ENCODE measurements at places on chromosomes 2 and 18. TPM values are rescaled to one million over a fixed set of nuclear protein-coding genes. Genes with fewer than 3 reads are reported as not detected.

DNA sequence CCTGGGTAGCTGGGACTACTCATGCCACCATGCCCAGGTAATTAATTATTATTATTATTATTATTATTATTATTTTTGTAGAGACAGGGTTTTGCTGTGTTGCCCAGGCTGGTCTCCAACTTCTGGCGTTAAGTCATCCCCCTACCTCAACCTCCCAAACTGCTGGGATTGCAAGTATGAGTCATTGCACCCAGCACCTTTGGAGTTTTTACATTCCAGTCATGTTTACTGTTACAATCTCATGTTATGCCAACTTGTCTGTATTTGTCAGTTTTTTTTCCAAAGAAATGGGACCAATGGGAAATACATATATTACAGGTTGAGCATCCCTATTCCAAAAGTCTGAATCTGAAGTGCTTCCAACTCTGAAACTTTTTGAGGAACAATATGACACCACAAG is 903.8 kb downstream of the SLC4A3 start:
- no peak for DNase-seq
- H3K27ac ChIP-seq = no peak overlapping the region
- H3K4me3 ChIP-seq = no peak overlapping the region
- H3K36me3 ChIP-seq = no peaks in the 10 kb centered on the region
- no peaks in the 10 kb centered on the region for H3K27me3 ChIP-seq

GRCh38 chr2:197292619-197293018 is 18.0 kb downstream of the ANKRD44 start:
- DNase-seq = no peak
- no peak overlapping the region for H3K27ac ChIP-seq
- H3K27me3 ChIP-seq = no peaks in the 10 kb centered on the region
- H3K36me3 ChIP-seq = no peaks in the 10 kb centered on the region
- no peak overlapping the region for H3K4me3 ChIP-seq

- no peak overlapping the region for H3K4me3 ChIP-seq
- peaks cover 10% of the 10 kb centered on the region for H3K27me3 ChIP-seq
- no peak overlapping the region for H3K27ac ChIP-seq
- peak; percentile 4 for DNase-seq
- H3K4me1 ChIP-seq = no peaks in the 10 kb centered on the region
- no peaks in the 10 kb centered on the region for H3K36me3 ChIP-seq
Measured at GRCh38 chr2:112957511-112957910, 20.3 kb upstream of the IL36G start.

DNA sequence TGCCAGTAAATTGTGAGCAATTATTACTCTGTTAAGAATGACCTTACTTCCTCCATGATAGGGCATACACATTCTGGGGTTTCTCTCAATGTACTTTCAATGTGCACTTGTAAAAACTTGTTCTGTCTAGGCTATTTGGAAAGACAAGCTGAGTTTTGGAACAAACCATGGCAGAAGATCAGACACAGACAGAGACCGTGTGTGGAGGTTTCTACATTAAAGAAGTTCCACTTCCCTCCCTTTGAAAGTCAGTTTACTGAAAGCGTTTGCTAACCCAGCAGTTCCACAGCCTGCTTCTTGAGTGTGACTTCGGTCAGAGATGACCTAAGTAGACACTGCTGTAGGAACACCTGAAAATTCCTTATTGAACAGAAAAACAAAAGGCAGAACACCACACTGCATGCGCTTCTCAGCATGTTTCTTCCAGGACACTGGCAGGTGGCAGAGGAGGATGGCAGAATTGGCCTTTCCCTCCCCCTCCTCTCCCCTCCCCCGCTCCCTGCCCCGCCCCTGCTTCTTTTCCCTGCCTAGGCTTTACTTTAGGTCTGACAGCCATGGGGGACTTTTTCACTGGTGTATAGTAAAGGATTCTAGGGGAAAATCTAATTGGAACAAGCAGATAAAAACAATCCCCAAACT is 109.8 kb downstream of the NOL10 start:
- peaks cover 15% of the 10 kb centered on the region for H3K4me1 ChIP-seq
- no peak overlapping the region for H3K27ac ChIP-seq
- H3K36me3 ChIP-seq = peaks cover 6% of the 10 kb centered on the region
- H3K4me3 ChIP-seq = no peak overlapping the region

- no peak overlapping the region for H3K27ac ChIP-seq
- no peak for DNase-seq
- H3K4me3 ChIP-seq = no peak overlapping the region
- peaks cover 30% of the 10 kb centered on the region for H3K4me1 ChIP-seq
- H3K36me3 ChIP-seq = peaks cover 7% of the 10 kb centered on the region
Measured at GRCh38 chr2:47028846-47029560, 113.4 kb upstream of the MCFD2 start.

DNA sequence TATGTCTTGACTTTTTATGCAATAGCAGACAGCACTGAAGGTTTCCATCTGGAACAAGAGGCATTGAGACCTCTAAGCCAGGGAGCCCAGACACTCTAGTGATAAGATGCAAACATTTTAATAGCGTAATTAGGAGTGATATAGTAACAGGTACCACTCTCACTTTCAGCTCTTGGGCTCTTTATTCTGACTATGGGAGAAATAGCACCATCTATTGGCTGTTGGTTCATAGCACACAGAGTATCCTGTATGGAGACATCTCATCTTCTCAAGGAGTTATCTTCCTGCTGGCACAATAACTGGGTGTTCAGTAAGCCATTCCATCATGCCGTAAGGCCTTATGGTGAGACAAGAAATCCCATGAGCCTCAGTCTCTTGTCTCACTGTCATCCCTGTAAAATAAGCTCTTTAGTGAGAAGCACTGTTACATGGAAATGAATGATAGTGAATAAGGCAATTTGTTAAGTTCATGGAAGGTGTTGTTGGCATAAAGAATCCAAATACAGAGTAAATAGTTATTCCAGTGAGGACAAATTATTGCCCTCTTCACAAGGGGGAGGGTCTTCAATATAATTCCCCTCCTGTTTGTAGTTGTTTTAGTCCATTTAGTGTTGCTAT is 48.3 kb downstream of the THUMPD2 start:
- H3K27ac ChIP-seq = no peak overlapping the region
- no peaks in the 10 kb centered on the region for H3K27me3 ChIP-seq
- peaks cover 14% of the 10 kb centered on the region for H3K36me3 ChIP-seq
- no peak overlapping the region for H3K4me3 ChIP-seq

NEURL3 gene
- 0.38 TPM for total RNA-seq

CCDC102B gene
- total RNA-seq = 10.2 TPM

GRCh38 chr2:142862299-142862698 is 15.2 kb upstream of the KYNU start:
- no peaks in the 10 kb centered on the region for H3K36me3 ChIP-seq
- H3K27ac ChIP-seq = no peak overlapping the region
- H3K27me3 ChIP-seq = no peaks in the 10 kb centered on the region
- DNase-seq = no peak
- H3K4me3 ChIP-seq = no peak overlapping the region
- peaks cover 8% of the 10 kb centered on the region for H3K4me1 ChIP-seq

DNA sequence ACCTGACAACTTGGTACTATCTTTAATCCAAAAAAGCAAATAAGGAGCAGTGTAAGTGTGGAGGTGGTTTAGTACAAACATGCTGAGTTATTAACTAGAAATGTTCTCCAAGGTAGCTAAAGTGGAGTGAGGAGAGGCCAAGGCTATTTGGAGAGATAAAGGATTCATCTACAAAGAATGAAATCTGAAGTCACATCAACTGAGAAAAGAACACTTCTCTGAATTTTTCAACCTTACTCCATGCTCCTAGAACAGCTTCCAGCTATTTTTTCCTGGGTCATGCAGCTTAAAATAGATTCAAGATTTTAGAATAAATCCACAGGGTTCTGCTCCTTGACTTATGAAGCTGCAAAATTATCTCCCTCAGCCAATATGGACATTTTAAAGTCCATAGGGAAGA is 18.7 kb downstream of the IMMT start:
- H3K27me3 ChIP-seq = no peaks in the 10 kb centered on the region
- H3K4me3 ChIP-seq = no peak overlapping the region
- DNase-seq = peak; percentile 8
- no peaks in the 10 kb centered on the region for H3K4me1 ChIP-seq
- peaks cover 23% of the 10 kb centered on the region for H3K36me3 ChIP-seq

L3MBTL4 gene
- total RNA-seq = 0.58 TPM

RASGRP3 gene
- total RNA-seq = 2.0 TPM

DNA sequence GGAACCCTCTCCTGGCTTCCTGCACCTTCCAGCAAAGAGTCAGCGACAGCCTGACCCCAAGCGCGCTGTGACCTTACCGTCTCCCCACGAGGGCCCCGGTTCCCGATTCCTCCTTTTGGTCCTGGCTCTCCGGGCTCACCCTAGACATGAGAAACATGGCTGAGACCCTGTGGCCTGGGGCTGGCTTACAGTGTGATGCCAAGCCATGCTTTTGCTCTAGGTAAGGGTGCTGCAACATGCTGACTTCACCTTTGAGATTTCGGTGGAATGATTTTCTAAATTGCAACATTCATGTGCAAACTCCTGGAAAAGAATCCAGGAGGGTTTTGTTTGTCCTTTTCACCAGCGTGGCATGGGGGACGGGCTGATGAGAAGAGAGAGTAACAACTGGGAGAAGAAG is 63.9 kb downstream of the COL6A3 start:
- DNase-seq = no peak
- no peaks in the 10 kb centered on the region for H3K27me3 ChIP-seq
- H3K36me3 ChIP-seq = peaks cover 35% of the 10 kb centered on the region
- no peak overlapping the region for H3K27ac ChIP-seq
- H3K4me1 ChIP-seq = peaks cover 20% of the 10 kb centered on the region
- no peak overlapping the region for H3K4me3 ChIP-seq

GRCh38 chr18:35197296-35197695 is 43.5 kb upstream of the ZNF397 start:
- H3K36me3 ChIP-seq = no peaks in the 10 kb centered on the region
- H3K27me3 ChIP-seq = no peaks in the 10 kb centered on the region
- H3K4me3 ChIP-seq = no peak overlapping the region
- H3K4me1 ChIP-seq = no peaks in the 10 kb centered on the region
- no peak for DNase-seq

- no peak overlapping the region for H3K27ac ChIP-seq
- no peaks in the 10 kb centered on the region for H3K36me3 ChIP-seq
- H3K4me1 ChIP-seq = no peaks in the 10 kb centered on the region
Measured at GRCh38 chr18:24974431-24974830, 377.5 kb downstream of the ZNF521 start.

GRCh38 chr18:72091369-72091768 is 452.8 kb downstream of the CBLN2 start:
- no peak for DNase-seq
- H3K36me3 ChIP-seq = no peaks in the 10 kb centered on the region
- H3K27ac ChIP-seq = no peak overlapping the region
- H3K4me1 ChIP-seq = no peaks in the 10 kb centered on the region

GRCh38 chr2:191385416-191386160 is 140.4 kb downstream of the MYO1B start:
- no peaks in the 10 kb centered on the region for H3K27me3 ChIP-seq
- H3K27ac ChIP-seq = peak overlapping the region; percentile 56
- H3K36me3 ChIP-seq = peaks cover 28% of the 10 kb centered on the region
- H3K4me1 ChIP-seq = peaks cover 32% of the 10 kb centered on the region

DNA sequence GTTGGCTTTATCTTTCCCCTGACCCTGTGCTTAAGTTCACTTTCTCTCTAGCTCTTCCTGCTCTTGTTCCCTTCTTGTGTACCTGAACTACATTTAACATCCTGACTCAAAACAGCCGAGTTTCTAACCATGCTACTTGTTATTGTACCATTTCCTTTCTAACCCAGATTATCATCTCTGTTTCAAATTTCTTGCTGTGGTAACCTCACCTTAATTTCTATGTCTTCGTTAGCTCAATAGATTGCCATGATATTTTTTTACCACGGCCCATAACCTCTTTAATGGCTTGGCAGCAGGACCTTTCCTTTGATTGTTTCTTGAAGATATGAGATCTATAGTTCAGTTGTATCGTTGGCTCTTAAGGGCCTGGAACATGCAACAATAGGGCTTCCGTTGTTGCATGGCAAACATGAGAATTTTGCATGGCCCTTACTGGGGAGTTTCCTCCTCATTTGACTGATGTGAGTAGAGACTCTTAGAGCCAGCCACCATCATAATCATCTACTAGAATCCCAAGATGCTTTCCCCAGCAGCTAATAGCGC is 11.1 kb downstream of the CFAP36 start:
- no peaks in the 10 kb centered on the region for H3K27me3 ChIP-seq
- no peaks in the 10 kb centered on the region for H3K4me1 ChIP-seq
- no peak for DNase-seq
- H3K36me3 ChIP-seq = peaks cover 8% of the 10 kb centered on the region

DNA sequence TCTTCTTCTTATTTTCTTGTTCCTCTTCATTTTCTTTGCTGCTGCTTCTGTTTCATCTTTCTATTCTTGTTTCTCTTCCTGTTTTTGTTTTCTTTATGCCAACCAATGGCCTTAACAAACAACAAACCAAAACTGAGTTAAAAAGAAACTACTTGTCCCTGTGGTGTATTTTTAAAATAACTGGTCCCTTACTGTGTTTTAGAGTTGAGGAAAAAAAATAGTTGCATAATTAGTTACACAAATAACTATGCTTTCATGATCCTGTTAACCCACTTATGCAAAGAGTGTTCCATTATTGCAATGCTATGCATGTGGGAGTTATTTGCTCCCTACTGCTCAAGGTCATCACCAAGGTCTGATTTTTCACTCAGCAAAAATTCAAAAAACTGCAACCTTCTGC is 39.5 kb upstream of the IMP4 start:
- no peaks in the 10 kb centered on the region for H3K36me3 ChIP-seq
- H3K4me1 ChIP-seq = no peaks in the 10 kb centered on the region
- H3K27me3 ChIP-seq = no peaks in the 10 kb centered on the region
- no peak for DNase-seq
- H3K27ac ChIP-seq = no peak overlapping the region

IL1F10 gene
- not detected for total RNA-seq

C2orf15 gene
- total RNA-seq = 0.59 TPM

DNA sequence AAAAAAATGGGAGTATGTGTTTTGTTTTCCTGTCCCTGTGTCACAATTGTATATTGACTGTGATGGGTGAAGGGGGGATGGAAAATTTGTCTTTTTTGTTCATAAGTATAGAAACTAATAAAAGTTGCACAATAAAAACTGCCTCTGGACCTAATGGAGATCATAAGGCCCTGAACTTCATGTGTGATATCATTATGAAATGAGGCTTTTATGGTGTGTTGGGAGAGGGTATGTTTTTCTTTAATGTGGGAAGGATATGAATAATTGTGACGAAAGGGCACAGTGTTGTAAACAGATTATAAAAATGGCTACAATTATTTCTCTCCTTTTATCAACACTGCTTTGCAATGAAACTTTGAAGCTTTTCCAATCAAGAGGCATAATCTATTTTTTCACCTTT is 1889.3 kb upstream of the CELF4 start:
- H3K36me3 ChIP-seq = no peaks in the 10 kb centered on the region
- H3K27me3 ChIP-seq = no peaks in the 10 kb centered on the region
- DNase-seq = no peak
- H3K27ac ChIP-seq = no peak overlapping the region
- H3K4me1 ChIP-seq = peaks cover 3% of the 10 kb centered on the region
- no peak overlapping the region for H3K4me3 ChIP-seq

SPP2 gene
- not detected for total RNA-seq

DNA sequence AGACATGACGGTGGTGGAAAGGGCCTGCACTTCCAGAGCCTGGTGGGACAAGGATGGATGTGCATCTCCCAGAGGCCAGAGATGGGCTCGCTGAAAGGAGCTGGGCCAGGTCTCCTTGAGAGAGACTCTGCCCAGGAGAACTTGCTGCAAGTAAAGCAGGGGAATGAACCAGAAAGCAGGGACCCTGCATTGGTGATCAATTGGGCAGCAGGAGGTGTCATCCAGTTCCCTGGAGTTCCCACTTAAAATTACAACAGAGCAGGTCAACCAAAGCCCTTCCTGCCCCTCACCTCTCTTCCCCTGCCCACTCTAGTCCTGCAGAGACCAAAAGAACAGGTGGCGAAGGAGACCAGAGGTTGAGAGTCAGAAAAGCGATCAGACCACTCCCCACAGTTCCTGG is 69.7 kb upstream of the CAB39 start:
- peaks cover 3% of the 10 kb centered on the region for H3K4me1 ChIP-seq
- H3K27ac ChIP-seq = no peak overlapping the region
- H3K27me3 ChIP-seq = no peaks in the 10 kb centered on the region
- DNase-seq = no peak
- no peaks in the 10 kb centered on the region for H3K36me3 ChIP-seq
- H3K4me3 ChIP-seq = no peak overlapping the region
